ENCODE measurements at places on chromosomes 2 and 18. TPM values are rescaled to one million over a fixed set of nuclear protein-coding genes. Genes with fewer than 3 reads are reported as not detected.

GKN2 gene
- 0.12 TPM for polyA plus RNA-seq

EIF2B4 gene
- polyA plus RNA-seq = 33.4 TPM

COMMD1 gene
- 37.5 TPM for polyA plus RNA-seq

TSPYL6 gene
- not detected for polyA plus RNA-seq

Data from spleen (tissue), 13 donors.